ENCODE measurements at places on chromosomes 5 and 9. TPM values are rescaled to one million over a fixed set of nuclear protein-coding genes. Genes with fewer than 3 reads are reported as not detected.

Gene DMXL1
- total RNA-seq: 23.6 TPM

DNA sequence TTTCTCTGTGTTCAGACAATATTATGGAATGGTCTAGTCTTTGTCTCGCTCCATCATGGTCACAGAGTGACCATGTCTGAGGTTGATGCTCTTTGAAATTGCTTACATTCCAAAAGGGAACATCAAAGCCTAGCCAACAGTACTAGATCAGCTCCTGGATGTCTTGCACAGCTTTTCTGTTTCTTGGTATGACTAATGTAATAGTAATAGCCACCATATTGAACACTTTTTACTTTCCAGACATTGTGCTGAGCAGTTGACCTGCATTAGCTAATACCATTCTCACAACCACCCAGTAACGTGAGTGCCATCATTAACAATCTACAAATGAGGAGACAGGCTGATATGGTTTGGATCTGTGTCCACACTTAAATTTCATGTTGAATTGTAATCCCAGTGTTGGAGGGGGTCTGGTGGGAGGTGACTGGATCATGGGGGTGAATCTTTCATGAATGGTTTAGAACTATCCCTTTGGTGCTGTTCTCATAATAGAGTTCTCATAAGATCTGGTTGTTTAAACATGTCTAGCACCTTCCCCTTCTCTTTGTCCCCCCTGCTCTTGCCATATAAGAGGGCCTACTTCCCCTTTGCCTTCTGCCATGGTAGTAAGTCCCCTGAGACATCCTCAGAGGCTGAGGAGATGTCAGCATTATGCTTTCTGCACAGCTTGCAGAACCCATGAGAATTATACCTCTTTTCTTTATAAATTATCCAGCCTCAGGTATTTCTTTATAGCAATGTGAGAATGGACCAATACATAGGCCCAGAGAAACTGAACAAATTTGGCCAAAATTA is 577.5 kb upstream of the CLINT1 start:
- no peak for DNase-seq

DNA sequence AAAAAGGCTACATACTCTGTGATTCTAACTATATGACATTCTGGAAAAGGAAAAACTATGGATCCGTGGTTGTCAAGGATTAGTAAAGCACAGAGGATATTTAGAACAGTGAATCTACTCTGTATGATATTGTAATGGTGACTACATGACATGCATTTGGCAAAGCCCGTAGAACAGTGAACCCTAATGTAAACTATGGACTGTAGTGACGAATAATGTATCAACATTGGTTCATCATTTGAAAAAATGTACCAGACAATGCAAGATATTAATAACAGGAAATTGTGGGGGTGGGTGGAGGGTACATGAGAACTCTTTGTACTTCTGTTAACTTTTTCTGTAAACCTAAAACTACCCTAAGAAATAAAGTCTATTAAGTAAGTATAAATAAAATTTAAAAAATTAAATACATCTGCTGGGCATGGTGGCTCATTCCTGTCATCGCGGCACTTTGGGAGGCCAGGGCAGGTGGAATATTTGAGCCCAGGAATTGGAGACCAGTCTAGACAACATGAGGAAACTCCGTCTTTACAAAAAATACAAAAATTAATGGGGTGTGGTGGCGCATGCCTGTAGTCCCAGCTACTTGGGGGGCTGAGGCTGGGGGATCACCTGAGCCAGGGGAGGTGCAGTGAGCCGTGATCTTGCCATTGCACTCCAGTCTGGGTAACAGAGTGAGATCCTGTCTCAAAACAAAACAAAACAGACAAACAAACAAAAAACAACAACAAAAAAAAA is 101.7 kb upstream of the TBC1D2 start:
- no peak for DNase-seq

- no peak for DNase-seq
These were observed 43.3 kb downstream of the PRDM6 start for GRCh38 chr5:123132316-123132715.

DNA sequence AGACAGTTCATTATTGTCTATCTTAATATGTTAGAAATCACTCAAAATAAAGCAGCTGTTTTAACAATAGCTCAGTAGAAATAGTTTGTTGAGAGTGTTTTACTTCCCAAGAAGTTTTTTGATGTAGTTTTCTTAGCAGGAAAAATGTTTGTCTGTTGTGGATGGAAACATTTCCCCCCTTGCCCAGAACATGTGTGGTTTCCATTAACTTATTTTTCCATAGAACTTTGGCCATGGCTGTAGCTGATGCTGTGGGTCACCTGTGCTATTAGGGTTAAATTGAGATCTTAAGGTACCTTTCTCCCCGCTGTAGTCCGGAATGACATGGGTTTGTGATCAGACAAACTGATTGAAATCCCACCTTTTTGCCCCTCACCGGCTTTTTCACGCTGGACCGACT is 294.9 kb downstream of the FANCC start:
- DNase-seq: no peak

- no peak for DNase-seq
These were observed 24.5 kb downstream of the NMUR2 start for GRCh38 chr5:152380415-152381123.

GRCh38 chr9:72440992-72441847 is 76.2 kb upstream of the ZFAND5 start:
- peak; percentile 53 for DNase-seq

GRCh38 chr9:95124582-95125367 is 192.7 kb downstream of the FANCC start:
- no peak for DNase-seq

Gene GABRG2
- total RNA-seq: not detected

DNA sequence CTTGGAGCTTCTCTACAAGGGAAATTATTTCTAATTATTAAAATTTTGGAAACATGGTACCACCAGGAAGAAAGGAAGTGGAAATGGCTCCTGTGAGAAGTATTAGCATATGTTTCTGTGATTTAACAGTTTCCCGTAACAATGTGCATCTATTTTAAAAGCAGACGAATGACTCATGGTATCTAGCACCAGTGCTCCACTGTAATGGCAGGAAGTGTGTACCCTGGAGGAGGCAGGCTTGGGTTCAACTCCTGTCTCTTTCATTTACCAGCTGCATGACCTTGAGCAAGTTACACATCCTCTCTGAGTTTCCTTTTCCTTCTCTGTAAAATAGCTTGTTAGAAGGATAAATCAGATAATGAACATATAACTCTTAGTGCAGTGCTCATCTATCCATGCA is 41.0 kb upstream of the ANGPTL2 start:
- peak; percentile 86 for DNase-seq

Gene NUP188
- total RNA-seq: 73.7 TPM

Gene RPL35
- 4,733 TPM for total RNA-seq

Gene FAXDC2
- 0.12 TPM for total RNA-seq

Gene PAXX
- 60.5 TPM for total RNA-seq

DNA sequence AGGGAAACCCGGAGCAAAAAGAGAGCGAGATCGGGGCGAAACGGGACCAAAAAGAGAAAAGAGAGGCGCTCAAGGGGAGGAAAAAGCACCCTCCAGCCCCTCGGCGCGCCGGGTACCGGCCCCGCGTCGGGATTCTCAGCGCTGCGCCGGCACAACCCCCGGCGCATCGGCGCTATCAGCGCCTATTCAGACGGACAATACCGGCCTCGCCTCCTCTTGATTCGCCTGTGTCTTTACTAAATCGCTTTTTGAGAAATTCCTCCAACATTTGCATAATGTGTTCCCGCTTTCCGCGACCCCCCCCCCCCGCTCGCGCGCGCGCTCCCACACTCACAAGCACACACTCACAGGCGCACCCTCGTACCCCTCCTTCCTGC is 578 bp downstream of the LHX6 start:
- DNase-seq: no peak

GRCh38 chr5:152353001-152353400 is 52.1 kb downstream of the NMUR2 start:
- no peak for DNase-seq

- no peak for DNase-seq
These were observed 429.4 kb downstream of the PIK3R1 start for GRCh38 chr5:68644971-68645370.

Gene NPR3
- total RNA-seq: 0.86 TPM

GRCh38 chr5:92364986-92365550 is 982.0 kb upstream of the ARRDC3 start:
- no peak for DNase-seq

- no peak for DNase-seq
These were observed 22.2 kb upstream of the MYOT start for GRCh38 chr5:137845472-137845871.

DNA sequence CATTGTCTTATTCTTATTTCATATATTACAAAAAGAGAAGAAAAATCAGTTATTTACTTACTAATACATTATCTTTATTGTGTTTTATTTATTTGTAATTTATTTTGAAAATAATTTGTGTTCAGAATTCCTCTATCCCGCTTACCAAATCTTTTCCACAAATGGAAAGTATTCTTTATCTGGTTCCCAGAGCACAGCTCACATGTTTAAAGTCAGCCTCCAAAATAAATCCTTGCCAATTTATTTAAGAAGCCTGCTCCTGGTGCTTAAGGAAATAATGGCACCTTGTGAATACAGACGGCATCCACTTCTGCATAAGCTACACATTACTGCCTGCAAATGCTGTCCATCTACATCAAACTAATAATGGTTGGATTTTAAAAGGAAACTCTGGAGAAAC is 435.4 kb downstream of the MTRR start:
- no peak for DNase-seq

DNA sequence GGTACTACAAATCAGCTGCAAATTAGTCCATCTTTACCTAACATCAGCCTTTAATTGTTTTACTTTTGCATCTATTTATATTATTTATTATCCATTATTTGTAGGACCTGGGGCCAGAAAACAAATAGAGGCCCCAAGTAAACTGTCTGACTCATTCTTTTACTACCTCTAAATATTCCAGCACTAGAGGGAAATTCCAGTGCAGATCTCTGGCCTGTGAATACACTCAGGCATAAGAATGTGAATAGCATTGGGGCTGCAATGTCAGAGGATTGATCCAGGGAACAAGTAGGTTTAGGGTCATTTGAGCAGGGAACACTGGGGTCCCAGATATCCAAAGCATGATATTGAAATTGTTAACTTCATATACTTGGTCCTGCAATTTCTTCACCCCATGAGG is 176.6 kb upstream of the TYRP1 start:
- DNase-seq: no peak

DNA sequence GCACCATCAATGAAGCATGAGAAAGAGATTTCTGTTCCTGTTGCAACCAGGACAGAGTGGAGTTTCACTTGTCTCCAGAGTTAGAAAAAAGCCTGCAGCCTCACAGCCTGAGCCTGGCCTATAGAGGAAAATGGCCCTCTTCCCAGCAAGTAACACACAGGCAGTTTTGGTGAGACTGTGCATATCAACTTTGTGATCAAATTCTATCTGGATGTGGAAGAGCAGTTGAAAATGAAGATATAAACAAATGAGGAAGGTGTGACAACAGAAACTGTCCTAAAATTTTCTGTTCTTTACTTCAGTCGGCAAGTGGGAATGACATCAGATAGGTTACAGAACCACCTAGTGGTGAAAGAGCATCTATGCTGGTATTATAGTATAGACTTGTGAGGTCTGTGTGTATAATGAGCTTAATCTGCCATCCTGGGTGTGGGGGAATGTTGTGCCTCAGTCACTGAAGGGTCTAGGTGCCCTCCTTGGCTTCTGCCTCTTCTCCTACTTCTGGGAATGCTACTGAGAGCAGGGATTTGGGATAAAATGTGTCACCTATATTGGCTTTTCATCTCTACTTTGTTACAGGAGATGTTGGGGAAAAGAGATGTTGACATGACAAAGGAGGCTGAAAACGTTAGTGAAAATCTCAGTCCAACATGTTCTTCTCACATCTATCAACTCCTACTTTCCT is 28.2 kb downstream of the YIPF5 start:
- DNase-seq: peak; percentile 26

Gene C9
- not detected for total RNA-seq

DNA sequence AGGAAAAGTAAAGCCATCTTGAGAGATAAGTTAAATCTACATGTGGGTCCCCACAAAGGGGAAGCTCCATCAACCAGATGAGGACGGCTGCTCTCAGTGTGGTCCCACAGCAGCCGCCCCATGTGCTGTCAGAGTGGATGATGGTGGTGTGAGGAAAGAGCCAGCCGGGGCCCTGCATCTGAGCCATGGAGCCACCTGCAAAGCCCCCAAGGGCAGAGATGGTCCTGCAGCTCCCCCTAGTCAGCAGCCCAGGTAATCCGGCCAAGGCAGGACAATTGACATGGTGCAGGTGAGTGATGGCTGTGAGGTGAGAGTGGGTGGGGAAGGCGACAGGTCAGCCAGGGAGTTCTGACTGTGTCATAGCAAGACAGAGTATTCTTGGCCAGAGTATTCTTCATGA is 458.8 kb downstream of the ICE1 start:
- peak; percentile 11 for DNase-seq

DNA sequence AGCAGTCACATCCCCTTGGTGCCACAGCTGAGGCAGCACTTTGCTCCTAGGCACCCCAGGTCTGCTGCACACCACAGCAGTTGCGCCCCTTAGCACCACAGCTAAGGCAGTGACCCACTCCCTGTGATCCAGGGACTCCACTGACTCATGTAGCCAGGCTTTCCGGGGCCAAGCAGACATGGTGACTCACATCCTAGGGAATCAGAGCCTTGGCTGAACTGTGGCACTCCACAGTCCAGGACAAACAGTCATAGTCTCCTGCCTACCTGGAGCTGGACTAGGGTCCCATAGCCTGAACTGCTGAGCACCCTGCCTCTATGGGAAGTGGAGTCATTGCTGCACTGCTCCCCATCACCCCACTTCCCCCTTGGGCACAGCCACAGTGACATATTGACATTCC is 338.7 kb downstream of the NPR3 start:
- DNase-seq: peak; percentile 54

DNA sequence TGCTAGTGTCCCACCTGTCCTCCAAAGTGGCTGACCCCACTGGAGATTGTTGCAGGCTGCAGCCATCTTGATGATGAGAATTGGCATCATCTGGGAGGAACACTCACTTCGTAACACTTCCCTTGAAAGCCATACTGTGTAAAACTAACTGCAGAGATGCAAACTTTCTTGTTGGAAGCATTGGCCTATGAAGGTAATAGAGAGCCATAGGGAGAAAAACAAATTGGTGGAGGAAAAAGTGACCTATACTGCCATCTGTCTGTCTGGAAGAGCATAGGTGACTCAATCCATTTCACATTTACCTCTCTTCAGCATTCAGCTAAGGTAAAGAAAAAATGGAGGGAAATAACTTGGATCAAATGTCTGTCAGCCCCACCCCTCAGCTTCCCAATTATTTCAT is 473.4 kb downstream of the NTRK2 start:
- DNase-seq: peak; percentile 16

Gene WNT8A
- not detected for total RNA-seq

DNA sequence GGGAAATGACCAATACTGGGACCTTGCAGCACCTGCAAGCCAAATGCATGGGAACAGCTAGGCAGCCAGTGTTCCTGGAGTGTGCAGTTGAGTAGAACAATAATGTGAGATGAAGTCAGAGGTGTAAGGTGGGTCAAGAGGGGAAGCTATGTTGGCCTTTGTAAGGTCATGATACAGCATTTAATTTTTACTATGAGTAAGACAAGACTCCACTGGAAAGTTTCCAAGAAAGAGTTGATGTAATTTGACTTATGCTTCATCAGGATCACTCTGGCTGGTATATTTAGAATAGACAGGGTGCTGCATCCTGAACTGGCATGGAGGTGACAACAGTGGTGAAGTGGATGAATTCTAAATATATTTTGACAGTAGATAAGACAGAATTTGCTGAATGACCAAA is 744.8 kb downstream of the KCTD16 start:
- no peak for DNase-seq

Measured in Daoy (cell line).